ENCODE measurements at places on chromosomes 4 and X.
A peak's percentile ranks its signal among the peaks of the same experiment; 100 is the strongest.

- no peak for DNase-seq
Measured at GRCh38 chr4:78721747-78722146, 54.4 kb upstream of the BMP2K start.

GRCh38 chrX:129622757-129623301 lies 31.9 kb downstream of the APLN start:
- DNase-seq = no peak

GRCh38 chr4:125789023-125789422 lies 474.3 kb downstream of the FAT4 start:
- no peak for DNase-seq

- DNase-seq = no peak
Measured at GRCh38 chrX:120361764-120362305, at the start of gene ATP1B4. Gene ATP1B4 (plus strand): TSS chrX:120362089. CDS start chrX:120362169, 80 bp downstream.

- DNase-seq = no peak
Measured at GRCh38 chrX:136228839-136229207, 22.4 kb downstream of the MAP7D3 start.

DNA sequence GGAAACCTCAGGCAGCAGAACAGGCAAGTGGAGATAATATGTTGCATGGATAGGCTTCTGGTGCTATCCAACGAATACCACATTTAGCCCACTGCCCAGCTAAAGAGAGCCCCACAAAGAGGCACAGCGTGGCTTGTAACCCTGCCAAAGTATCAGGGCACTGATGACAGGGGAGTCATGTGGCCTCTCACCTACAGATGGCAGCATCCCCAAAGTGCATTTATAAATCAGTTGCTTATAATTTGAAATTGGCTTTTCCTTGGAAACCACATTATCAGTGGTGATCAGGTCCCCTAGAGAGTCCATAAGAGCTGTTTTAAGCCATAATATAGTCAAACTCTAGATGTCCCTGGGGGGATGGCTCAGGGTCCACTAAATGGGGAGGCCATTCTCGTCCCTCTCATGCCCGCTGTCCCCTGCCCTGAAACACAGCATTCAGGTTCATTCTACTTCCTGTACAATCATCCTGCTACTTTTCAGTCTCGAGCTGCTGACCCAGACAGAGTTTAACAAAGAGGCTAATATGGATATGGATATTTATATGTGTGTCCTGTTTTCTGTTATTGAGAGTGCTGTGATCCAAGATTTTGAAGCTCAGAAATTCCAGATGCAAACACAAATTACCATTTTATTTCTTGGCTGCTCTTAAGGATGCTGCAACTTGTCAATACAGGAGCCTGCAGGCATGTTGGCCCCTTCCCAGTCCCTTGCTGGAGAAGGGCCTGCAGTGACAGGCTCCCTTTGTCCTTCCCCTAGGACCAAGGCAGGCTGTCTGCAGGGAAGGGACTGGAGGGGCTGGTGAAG lies 28.5 kb downstream of the SRPX start:
- DNase-seq = no peak

DNA sequence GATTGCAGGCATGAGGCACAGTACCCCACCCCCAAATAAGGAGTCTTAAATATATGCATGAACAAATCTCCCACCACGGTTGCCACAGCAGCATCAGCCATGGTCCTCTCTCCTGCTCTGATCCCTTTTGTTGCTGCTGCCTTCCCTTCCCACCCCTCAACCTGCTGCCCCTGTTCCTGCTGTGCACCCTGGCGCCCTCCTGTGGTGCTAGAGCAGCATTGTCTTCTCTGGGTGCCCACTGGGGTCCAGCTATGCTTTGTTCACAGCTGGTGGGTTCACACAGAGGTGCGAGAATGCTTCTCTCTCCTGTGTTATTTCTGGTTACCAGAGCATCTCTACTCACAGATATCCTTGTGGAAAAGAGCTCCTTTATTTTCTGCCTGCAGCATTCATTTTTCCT lies 116.2 kb downstream of the GATB start:
- no peak for DNase-seq

- DNase-seq = no peak
Measured at GRCh38 chr4:39609454-39609931, 29.2 kb downstream of the SMIM14 start.

GRCh38 chr4:141395246-141395830 lies 174.6 kb downstream of the ZNF330 start:
- DNase-seq = no peak

DNA sequence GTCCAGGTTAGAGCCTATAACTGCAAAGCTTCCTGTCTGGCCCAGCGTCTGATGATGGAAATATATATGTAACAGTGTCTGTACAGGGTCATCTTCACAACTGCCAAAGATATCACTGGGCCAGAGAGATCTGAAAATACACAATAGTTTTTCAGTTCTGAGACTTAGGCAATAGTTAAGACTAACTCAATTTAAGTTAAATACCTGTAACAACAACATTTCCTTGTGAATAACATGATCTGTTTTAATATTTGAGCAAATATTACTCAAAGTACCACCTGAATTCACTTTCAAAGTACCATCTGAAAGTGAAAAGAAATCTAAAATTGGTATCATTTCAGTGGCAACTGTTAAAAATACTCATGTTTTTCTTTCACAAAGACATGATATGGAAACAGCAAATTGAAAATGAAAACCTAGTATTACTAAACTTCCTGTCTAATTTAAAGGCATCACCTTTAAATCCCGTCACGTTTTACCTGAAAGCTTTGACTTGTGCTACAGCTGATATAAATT lies 9.6 kb downstream of the ZAR1 start:
- DNase-seq = no peak

DNA sequence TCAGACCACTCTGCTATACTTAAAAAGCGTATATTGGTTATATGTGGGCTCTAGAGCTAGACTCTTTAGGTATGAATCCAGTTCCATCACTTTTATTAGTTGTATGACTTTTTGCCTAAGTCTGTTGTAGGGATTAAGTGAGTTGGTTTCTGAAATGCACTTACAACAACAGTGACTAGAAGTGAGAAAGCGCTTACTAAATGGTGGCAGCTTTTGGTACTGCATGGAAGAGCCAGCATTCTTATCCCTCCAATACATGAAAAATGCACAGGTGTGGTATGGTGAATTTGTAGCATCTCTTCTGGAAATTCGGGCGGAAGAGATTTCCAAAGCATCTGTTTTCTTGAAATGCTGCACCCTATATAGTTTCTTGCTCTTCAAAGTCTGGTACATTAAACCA lies 117.1 kb downstream of the SPANXA1 start:
- no peak for DNase-seq

GRCh38 chr4:82043081-82043808 lies 330.5 kb downstream of the HNRNPD start:
- no peak for DNase-seq

- DNase-seq = no peak
Measured at GRCh38 chr4:122000849-122001248, 49.0 kb upstream of the TRPC3 start.

DNA sequence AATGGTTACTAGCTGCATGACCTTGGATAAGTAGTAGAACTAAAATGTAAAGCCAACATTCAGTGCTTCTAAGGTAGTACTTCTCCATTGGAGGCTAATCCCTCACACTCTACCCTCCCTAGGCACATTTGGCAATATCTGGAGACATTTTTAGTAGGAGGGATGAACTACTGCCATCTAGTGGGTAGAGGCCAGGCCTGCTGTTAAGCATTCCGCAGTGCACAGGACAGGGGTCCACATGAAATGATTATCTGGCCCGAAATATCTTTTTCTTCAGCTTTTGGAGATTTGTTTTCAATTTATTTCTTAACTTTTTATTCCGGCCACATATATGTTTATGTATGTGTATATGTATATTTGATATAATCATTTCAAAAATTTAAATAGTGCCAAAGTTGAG lies 36.0 kb upstream of the SPANXC start:
- DNase-seq = no peak

GRCh38 chr4:26388671-26389070 lies 67.9 kb downstream of the RBPJ start:
- DNase-seq = no peak

DNA sequence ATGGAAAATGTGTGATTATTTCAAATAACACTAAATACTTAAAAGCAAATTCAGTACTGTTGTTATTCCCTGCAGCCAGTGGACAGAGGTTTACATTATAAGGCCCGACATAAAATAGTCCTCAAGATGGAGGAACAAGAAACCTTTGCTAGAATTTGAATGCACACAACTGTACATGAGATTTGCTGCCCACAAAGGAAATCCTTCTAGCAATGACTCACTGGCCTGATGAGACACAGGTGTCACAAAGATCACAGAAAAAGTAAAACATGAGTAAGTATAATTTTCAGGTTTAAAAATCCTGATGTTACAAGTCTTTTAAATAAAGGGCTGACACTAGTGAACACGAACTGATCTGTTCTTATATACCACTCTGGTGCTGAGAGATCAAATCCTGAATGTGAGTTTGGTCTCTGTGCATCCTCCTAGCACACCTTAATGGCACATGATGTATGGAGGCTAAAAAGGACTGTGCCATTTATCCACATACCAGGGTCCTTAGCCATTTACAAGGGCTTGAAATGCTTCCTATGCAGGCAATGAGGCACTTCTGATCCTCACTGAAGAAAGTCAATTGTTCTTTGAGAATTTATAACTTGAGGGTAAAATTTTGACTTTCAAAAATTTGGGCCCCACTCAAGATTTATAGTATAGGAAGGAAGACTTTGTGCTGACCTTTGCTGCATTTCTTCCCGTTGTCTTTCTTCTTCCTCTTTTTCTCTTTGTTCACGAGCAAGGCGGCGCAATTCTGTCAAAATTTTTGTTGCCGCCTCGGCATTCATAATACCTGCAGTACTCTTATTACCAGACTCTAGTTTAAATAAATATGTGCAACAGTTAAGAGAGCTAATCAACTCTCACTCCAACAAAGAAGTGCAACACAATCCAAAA lies 23.0 kb downstream of the MAP7D3 start:
- DNase-seq = no peak

- DNase-seq = no peak
Measured at GRCh38 chrX:48864210-48864609, 28.8 kb upstream of the PCSK1N start.

DNA sequence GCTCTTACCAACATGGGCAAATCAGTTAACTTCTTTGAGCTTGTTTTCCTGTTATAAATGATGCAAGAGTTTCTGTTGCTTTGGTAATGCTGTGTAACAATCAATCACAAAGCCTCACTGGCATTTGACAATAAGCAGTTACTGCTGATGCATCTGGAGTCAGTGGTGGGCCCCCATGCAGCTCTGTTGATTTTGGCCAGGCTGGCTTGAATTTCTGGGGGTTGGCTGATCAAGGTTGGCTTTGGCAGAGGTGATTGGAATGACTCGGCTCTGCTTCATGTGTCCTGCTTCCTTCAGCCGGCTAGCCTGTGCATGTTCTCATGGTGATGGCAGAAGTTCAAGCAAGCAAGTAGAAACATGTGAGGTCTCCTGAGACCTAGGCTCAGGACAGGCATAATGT lies 90.4 kb downstream of the PHEX start:
- DNase-seq = no peak

- no peak for DNase-seq
Measured at GRCh38 chr4:96317891-96318290, 478.0 kb downstream of the PDHA2 start.

GRCh38 chr4:183797445-183798300 lies 107.4 kb upstream of the STOX2 start:
- no peak for DNase-seq

DNA sequence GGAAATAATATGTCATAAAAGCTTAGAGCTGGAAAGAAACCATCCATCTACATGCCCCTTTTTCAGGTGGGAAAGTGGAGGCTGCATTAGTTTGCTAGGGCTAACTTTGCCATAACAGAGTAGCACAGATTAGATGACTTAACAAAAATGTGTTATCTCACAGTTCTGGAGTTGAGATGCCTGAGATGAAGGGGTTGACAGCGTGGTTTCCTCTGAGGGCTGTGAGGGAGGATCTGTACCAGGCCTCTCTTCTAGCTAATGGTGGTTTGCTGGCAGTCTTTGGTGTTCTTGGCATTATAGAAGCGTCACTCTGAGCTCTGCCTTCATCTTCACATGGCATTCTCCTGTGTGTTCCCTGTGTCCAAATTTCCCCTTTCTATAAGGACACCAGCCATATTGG lies 2.4 kb downstream of the CHRNA9 start:
- DNase-seq = no peak

- DNase-seq = no peak
Measured at GRCh38 chr4:159191989-159192388, 89.1 kb downstream of the RAPGEF2 start.

DNA sequence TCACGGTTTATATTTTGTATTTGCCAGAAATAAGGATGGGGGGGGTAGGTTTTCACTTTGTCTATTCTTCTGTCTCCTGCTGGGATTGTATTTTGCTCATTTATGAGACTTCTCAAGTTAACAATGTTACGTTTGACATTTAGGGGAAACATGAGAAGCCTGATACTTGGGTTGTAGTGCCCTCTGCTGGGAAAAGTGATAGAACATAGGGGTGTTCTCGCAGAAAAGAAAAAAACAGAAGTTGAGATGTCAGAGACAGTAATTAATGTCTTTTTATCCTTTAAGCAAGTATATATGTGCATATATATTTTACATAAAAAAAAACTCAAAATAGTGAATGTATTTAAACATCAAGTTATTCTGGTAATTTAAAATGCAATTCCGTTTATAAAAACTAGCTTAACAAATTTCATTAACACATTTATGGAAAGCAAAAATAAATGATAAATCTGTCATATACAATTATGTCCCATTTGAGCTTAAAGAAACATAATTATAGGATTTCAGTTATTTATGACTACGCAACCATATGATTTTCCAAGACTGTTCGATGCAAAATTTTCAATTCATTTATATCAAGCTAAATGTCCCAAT lies 46.0 kb upstream of the TMPRSS11F start:
- DNase-seq = peak; percentile 2

DNA sequence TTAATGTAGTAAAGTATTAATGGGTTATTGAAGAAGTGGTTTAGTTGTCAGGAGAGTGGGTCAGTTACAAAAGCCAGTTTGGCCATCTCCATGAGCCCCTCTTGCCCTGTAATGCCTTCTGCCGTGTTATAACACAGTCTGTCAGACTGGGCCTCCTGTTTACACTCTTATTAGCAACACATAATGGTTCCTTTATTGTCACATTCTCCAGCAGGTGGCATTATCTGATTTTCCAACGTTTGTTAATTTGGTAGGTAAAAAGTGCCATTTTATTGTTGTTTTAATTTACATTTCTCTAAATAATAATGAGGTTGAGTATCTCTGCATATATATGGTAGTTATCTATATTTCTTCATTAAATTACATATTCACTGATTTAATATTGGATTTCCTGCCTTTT lies 560.8 kb downstream of the FGF13 start:
- no peak for DNase-seq

DNA sequence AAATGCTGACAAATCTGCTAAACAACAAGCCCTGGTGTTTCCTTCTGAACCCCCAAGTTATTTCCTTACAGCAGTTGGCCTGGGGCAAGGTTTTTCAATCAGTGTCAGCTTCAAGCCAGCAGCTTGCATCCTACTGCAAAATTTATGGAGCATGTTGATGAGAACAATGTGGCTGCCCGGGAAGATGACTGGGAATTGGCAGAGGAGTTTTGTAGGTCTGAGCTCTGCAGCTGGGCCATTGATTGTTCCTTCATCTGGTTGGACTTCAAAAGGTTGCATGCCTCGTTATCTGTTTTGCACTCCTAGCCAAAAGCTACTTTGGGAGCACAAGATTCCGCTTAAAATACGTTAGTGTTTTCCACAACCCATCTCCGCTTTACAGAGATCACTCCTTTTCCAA lies 1030.3 kb upstream of the LCORL start:
- DNase-seq = no peak
